ENCODE measurements at places on chromosomes 4 and X.

DNA sequence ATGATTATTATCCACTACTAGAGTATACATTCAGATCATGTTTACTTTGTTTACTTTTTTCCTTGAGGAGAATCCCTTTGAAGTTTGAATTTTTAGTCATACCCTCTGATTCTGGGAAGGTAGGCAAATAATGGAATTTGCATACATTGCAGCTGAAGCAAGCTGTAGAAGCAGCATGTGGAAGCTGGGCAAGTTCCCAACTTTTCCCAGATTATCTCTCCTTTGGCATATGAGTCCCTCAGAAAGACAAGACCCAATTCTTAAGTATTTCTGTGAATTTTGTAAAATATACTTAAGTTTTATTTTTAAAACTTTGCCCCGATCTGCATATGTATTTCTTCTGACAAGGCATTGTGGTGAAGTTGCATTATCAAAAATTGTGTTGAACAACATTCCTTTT is 94.9 kb downstream of the CNKSR2 start:
- DNase-seq = no peak

DNA sequence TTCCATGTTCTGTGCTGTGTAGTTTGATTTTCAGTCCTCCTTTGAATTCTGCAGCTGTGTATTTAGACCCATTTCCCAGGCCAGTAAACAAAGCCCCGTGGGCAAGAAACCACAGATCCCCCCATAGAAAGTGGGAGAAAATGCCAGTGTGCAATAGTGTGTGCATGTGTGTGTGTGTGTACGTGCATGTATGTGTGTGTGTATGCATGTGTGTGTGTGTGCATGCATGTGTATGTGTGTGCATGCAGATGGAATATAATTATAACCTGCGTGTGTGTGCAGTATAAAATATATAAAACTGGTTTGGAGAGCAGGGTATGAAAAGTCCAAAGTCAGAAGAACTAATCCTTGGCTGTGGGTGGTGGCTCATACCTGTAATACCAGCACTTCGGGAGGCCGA is 5.2 kb upstream of the CD99 start:
- DNase-seq = no peak

- no peak for DNase-seq
Measured at GRCh38 chr4:52057196-52057595, 6.1 kb downstream of the SPATA18 start.

GRCh38 chrX:19624739-19625138 is 109.4 kb upstream of the MAP3K15 start:
- DNase-seq = no peak

DNA sequence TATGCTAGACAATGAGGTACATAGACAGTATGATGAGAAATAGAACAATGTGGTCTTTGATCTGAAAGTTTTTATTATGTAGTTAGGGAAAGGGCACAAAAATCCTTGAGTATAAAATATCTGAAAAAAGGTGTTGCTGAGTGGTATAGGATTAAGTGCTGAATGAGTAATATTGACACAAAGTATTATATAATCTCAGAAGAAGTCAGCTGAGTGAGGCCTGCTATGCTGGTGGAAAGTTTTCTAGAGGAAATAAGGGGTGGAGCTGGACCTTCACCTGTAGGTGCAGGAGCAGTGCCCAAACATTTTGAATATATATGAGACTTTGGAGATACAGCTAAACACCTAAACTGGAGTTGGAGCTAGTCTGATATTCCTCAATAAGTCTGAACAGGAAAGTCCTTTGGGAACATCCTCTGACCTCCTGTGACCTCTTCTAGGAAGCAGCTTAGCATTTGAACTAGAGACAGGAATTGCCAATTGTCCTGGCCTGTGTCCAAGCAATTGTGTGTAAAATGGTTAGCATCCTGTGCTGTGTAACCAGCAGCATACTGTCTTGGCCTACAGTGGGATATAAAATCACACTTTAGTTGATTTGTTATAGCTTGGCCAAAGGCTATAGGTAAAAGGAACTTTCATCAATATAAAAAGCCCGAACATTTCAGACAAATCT is 285.3 kb downstream of the ANKRD50 start:
- no peak for DNase-seq

- DNase-seq = no peak
Measured at GRCh38 chrX:137574102-137574783, 8.3 kb downstream of the ZIC3 start.

DNA sequence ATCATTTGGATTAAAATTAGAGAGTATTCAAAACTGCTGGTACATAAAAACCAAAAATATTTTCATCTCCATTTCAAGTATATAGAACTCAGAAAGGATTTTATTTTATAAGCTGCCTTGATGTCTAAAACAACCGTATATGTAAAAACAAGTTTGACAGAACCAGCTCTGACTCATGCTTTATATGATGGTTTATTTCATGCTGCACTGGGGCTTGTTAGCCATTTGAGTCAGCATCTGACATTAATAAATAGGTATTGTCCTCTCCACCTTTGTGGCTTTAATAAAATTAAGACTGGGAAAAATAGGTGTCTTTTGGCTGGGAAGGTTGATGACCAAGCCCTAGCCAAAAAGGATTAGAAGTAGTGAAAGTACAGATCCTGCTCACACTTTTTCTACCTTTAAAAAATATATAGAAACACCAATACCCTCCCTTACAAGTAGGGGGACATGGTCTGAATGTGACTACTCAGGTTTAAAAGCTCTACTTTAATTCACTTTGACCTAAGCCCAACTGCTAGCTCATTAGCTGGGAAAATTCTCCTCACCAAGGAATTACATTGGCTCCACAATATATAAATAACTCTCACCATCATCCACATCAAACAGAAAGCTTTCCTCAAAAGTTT is 228.1 kb downstream of the ADAMTS3 start:
- no peak for DNase-seq

DNA sequence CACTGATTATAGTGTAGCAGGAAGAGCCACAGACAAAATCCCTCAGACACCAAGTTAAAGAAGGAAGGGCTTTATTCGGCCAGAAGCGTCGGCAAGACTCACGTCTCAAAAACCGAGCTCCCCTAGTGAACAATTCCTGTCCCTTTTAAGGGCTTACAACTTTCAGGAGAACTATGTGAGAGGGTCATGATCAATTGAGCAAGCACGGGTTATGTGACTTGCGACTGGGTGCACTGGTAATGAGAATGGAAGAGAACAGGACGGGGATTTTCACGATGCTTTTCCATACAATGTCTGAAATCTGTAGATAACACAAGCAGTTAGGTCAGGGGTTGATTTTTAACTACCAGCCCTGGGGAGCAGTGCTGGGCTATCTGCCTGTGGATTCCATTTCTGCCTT is 116.7 kb downstream of the MFAP3L start:
- no peak for DNase-seq

DNA sequence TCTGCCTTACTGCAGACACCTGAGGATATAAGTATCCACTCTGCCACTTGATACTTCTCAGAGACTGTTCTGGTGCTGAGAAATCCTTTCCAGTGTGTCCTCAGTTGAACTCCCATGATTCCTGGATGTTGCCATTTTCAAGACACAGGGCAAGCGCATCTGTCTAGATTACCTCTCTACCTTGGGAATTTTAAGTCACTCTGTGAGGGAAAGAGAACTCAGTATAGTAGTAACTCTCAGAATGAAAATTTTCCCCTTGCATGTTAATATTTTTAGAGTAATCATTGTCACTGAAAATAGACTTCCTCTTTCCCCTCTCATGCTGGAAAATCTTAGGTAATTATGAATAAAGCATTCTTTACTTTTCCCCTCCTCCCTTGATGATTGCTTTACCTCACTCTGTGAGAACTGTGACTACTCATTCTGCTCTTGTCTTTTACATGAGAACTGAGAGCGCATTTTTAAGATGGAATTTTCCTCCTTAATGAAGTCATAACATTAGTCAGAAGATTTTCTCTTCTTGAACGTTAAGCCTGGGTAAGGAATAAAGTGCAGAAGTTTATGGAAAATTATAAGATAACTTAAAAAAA is 45.0 kb downstream of the TET2 start:
- DNase-seq = no peak

GRCh38 chrX:110143454-110144210 is 140.7 kb downstream of the TMEM164 start:
- DNase-seq = no peak

DNA sequence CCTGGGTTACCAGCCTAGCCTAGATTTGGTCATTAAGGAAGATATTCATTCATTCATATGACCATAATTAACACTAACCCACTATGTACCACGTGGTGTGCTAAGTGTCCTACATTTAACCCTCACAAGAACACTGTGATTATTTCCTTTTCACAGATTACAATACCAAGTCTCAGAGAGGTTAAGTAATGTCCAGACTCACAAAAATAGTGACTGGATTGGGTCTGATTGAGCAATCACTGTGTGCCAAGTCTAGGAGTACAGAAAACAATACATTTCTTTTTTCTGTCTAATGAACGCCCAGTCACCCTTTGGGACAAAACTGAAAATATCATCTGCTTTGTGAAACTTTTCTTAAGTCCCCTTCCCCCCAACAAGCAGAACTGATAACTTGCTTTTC is 7.6 kb upstream of the DLG3 start:
- DNase-seq = no peak

DNA sequence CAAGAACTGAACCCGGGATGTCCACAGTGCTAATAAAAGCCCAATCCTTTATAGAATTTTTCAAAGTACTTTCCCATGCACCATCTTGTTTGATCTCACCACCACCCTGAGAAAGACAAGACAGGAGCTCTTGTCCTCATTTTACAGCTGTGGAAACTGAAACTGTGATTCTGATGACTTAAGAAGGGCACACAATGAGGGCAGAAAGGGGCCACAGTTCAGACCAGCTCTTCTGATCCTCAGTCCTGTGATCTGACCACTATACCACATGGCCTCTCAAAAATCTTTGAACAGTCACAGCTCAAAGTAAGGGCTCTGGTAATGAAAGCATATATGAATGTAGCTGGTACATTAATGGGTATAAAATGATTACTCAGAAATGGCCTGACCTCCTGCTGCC is 127.3 kb upstream of the CPEB2 start:
- no peak for DNase-seq
